Stimulated activated naive CD4-positive, alpha-beta T cell treated with Interleukin-2 at 50 U/mL for 16 hours (primary cell): ENCODE measurements at places on chromosomes 2 and 18.

GRCh38 chr2:41495050-41495449, 552.8 kb upstream of the PKDCC start:
- DNase-seq = no peak

DNA sequence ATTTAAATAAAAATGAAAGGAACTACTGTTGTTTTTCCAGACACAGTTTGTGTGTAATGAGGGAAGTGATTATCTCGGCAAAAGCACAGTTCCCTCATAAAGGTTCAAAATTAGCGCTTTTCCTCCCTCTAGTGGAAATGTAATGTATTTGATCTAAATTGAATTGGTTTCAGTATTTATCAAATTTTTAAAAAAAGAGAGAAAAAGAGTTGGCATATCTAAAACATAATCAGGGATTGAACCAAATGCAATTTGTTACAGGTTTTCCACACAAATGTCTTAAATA, 37.5 kb downstream of the CMPK2 start:
- no peak for DNase-seq

GRCh38 chr2:228369400-228370031, 188.0 kb upstream of the SPHKAP start:
- DNase-seq = no peak

DNA sequence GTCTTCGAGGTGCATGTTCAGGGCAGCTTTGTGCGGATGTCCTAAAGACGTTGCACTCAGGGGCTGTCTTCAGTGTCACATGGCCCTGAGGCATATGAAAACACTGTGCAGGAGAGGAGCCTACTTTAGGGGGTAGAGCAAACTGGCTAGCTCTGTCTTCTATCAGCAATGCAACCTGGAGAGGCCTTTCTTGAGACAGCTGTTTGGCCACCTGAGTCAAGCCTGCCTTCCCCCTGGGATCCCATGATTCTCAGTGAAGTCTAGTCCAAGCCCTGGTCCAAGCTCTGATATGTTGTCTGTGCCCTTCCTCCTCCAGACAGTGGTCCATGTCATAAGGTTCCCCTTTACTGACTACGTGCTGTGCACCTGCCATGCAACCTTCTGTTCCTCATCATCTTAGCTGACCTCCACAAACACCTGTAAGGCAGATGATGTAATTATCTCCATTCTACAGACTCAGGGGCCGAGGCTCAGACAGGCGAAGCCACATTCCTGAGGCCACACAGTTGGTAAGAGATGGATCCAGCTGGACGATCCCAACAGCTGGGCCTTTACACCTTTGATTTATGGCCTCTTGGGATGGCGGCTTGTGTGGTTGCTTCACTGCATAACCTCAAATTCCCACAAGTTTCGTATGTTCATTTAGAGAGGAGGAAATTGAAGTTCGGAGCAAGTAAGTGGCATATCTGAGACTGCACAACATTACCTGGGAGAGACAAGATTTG, 109.9 kb downstream of the COPS8 start:
- no peak for DNase-seq

DNA sequence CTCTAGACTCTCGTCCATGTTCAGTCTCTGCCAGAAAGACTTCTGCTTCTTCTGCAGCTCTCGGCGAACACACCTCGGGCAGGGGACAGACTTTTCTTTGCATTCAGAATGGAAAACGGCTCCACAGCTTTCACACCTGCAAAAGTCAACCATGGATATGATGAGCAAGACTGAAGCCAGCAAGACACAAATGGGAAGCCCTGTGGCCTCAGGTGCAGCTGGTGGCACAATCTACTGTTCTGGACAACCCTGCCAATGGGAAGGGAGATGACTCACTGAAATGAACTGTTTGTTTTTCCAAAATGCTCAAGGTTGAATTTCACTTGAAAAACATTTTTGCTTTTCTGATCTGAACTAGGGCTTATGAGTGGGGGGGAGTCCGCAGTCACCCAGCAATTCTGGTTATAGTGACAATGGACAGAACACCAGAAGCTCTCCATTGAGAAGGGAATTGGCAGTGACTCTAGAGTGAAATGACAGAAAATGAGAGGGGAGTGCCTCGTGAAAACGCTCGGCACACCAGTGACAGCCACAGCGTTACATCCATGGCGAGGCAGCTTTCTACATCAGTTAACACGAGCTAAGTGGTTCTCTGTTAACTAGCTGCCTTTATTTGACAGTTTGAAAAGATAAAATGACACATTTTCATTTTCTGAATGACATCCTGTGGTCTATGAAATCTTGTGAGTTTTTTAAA, 58.8 kb upstream of the FZD5 start:
- no peak for DNase-seq

GRCh38 chr2:86482034-86482433, 40.9 kb downstream of the KDM3A start:
- DNase-seq = no peak

GRCh38 chr2:108621087-108621559, 86.9 kb downstream of the LIMS1 start:
- peak; percentile 78 for DNase-seq

DNA sequence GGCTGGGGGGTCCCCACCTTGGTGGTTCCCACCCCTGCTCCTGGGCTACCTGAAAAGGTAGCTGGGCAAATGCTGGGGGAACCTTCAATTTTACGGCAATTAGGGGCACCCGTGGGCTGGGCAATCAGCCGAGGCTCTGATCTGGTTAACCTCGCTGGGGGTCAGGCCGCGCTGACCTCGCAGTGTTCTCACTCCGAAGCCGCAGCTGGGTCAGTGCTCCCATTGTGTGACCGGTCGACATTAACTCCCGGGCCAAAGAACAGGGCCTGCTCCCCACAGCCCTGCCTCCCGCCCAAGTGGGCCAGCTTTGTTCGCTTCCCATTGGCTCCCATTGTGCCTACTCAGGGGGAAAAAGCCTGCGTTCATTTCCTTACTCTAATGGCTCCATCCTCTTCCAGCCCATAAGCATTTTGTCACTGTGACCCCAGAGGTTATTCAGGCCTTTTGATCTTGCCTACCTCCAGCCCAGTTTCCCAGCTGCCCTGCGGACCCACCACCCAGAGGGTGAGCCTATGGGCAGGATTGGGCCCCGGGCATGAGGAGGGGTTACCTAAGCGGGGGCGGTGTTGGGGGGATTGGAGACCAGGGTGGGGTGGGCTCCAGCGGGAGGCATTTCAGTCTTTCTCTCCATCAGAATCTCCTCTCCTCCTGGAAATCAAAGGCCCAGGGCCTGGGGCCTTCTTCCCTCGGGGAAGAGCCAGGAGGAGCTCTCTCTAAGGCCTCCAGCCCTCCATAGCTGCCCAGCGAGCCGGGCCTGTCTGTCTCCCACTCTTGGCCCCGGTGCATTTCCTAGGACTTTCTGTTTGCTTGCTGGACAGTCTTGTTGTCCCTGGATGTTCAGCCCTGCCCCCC, 90.1 kb downstream of the MYCN start:
- DNase-seq = no peak

- DNase-seq = no peak
Measured at GRCh38 chr2:43465234-43465633, 130.6 kb downstream of the THADA start.

DNA sequence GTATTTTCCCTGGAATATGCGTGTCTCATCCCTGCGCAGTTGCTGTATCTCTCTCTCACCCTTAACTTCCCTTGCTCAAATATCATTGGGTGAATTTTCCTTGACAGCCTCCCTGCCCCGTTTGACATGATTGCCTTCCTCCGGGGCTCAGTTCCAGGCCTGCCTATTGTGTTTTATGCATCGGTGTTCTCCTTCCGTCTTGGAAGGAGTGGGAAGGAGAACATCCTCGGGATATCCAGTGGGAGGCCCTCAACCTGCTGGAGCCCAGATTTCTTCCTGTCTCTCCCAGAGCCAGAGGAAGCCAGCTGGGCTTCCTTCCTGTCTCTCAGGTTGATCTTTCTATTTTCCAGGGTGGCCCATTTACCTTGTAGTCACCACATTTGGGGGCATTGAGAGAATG, 434.7 kb upstream of the HS6ST1 start:
- DNase-seq = no peak

- DNase-seq = no peak
Measured at GRCh38 chr18:56517196-56517595, 121.2 kb downstream of the TXNL1 start.

- DNase-seq = no peak
Measured at GRCh38 chr18:9851511-9851910, 34.3 kb upstream of the TXNDC2 start.

- no peak for DNase-seq
Measured at GRCh38 chr2:69742322-69742952, 503 bp downstream of the ANXA4 start.

DNA sequence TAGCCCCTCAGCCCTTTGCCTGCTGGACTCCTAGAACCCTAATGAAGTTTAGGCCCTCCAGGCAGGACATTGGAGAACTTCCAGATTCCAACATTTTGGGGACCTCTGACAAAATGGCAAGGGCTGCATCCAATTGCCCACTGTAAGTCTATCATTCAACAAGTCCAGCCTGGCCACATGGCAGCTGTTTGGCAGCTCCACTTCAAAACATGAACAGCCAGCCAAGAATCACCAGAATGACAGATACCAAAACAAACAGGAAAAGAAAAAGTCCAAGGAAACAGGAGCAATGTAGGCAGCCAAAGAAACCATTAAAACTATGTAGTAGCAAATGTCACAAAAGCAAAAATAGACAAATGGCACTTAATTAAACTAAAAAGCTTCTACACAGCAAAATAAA, 25.5 kb downstream of the SLC4A5 start:
- DNase-seq = no peak

GRCh38 chr2:98578231-98578630, 30.1 kb downstream of the COA5 start:
- DNase-seq = no peak

DNA sequence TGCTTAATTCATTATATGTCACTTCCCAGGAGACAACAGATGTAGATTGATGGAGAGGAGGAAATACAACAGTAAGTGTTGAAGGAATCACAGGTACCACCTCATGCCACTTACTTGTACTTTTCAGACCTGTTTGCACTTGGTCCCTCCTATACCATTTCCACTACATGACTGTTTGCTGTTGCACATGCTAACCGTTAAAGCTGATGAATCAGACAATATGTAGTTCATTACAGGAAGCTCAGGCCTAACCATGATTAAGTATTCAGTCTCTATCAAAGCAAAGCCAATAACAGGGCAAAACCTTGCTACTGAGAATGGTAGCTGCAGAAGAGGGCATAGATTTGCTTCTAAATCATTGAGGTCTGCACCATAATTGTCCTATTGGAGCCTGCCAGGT, 30.2 kb upstream of the GRP start:
- DNase-seq = no peak

DNA sequence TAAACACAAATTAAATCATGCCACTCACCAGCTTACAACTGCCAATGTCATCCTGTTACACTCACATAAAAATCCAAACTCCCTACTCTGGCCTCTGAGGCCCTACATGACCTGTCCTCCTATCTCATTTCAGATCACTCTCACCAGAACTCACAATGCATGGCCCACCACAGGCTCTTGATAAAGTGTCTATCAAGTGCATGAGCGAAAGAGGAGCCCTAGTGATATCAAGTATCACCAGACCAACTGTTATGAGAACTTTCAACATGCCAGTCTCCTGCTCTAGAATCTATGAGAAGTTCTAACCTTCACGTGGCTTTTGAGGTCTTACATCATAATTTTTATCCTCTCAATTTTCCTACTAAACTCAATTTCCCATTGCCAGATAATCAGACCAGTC, 76.4 kb upstream of the CD226 start:
- DNase-seq = no peak

GRCh38 chr18:68179811-68180210, 535.1 kb downstream of the TMX3 start:
- DNase-seq = no peak

GRCh38 chr2:152098496-152099366, at the start of gene CACNB4:
Gene CACNB4, minus strand, starts transcription at chr2:152099044.
- DNase-seq = no peak

DNA sequence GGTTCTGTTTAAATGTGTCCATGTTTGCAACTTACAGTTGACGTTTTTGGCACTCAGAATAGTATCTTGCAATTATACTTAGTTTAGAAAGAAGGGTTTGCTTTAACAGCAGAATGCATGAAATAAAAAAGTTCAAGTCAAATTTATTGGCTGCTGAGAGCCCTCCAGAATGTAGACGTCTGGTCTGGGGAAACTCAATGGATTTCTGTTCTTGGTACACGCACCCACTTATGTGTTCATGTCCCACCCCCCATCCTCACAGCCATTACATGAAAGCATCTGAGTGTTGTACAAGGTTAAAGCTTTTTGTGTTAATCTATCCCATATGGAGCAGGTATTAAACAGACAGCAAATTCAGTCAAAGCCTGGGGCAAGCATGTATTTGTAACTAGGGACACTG, 219.5 kb downstream of the SOX11 start:
- no peak for DNase-seq

DNA sequence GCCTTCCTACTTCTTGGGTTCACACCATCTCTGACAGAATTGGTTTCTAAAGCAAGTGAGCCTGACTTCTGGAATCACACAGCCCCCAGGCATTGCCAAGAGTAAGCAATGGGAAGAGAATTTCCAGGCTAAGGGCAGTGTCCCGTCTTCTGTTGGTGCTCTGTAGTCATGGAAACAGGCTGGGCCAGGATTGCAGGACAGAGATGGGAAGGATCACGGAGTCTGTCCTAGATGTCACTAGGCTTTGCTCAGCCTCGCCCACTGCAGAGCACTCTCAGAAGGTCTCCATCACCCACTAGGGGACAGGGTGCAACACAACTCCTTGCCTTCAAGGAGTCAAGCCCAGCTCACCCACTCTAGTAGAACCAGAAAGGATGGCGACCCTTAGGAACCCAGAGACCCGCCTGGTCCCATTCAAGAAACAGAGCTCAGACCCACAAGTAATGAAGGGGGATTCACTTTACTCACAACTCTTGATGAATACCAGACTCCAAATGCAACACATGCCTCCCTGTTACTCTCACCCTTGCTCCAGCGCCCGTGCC, 48.6 kb upstream of the TEX51 start:
- no peak for DNase-seq

DNA sequence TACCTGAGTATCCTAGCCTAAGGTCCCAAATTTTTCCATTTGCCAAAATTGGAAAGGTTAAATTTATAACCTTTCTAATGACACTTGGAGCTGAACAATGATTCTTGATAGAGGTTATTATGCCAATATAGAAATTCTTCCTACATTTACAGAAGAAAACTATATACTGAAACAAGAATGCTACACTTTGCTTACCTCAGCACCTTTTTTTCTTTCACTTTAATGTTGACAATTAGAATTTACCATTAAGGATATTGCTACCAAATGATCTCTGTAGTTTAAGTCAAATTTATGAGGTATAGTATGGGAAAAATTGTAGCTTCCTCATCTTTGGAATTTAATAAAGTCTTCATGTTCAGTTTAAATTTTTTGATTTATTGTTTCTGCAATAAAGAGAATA, 577.0 kb downstream of the NR4A2 start:
- DNase-seq = no peak

GRCh38 chr2:235672720-235673119, 178.9 kb downstream of the AGAP1 start:
- DNase-seq = no peak
